Activated CD4-positive, CD25-positive, alpha-beta regulatory T cell treated with anti-CD3 and anti-CD28 coated beads, Interleukin-2, amount 50 U/mL, for 72 hours (primary cell): ENCODE measurements at places on chromosomes 12 and 14.

GRCh38 chr12:5733916-5734315, 211.1 kb downstream of the ANO2 start:
- DNase-seq = no peak

- DNase-seq = no peak
These were observed 32.0 kb downstream of the FAM177A1 start for GRCh38 chr14:35078082-35078481.

DNA sequence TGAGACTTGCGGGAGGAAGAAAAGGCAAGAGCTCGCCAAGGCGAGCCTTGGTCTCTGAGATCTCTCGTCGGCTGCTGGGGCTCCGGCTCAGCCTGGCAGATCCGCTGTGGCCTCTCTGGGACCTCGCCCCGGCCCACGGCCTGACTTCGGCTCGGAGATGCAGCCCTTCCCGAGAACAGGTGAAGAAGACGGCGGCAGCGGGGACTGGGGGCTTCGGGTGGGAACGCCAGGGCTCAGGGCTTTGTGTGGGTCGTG, 6.0 kb upstream of the HOXC9 start:
- DNase-seq = no peak

GRCh38 chr14:103061482-103061976, 4.2 kb upstream of the CDC42BPB start:
- no peak for DNase-seq

DNA sequence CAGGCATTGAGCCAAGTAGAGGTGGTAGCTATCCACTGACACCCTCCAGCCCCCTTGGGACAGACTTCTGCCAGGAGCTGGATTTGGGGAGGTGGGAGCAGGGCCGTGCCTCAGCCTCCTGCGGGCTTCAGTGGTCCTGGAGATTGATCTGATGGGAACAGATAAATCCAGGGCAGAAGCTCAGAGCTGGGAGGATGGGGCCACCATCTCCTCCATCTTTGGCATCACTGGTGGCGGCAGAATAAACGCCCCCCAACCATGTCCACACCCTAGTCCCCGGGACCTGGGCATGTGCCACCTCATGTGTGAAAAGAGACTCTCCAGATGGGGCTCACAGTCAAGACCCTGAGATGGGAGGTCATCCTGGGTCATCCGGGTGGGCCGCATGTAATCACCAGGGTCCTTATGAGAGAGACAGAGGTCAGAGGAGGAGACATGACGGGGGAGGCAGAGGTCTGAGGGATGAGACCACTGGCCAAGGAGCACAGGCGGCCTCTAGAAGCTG, 209.6 kb upstream of the RTL1 start:
- DNase-seq = peak; percentile 8

DNA sequence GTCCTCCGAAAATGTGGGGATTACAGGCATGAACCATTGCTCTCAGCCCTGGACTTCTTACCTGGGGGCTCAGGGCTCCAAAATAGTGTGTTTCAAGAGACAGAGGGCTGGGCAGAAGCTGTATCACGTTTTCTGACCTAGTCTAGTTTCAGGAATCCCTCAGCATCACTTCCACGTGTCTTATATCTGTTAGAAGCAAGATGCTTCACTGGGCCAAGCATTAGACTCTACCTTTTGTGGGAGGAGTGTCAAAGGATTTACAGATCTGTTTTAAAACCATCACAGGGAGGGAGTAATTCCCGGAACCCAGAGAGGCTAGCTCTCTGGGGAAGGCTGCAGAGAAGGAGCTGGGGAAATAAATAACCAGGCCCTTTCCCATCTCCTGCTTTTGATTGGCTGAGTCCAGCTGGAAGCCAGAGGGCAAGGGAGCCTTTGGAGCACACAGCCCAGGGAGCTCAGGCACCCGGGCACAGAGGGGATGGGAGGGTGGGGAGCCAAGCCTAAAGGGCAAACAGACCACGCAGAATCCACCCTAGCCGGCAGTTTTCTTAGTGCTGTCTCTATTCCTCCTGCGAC, 33.3 kb upstream of the ALDH2 start:
- DNase-seq = no peak

DNA sequence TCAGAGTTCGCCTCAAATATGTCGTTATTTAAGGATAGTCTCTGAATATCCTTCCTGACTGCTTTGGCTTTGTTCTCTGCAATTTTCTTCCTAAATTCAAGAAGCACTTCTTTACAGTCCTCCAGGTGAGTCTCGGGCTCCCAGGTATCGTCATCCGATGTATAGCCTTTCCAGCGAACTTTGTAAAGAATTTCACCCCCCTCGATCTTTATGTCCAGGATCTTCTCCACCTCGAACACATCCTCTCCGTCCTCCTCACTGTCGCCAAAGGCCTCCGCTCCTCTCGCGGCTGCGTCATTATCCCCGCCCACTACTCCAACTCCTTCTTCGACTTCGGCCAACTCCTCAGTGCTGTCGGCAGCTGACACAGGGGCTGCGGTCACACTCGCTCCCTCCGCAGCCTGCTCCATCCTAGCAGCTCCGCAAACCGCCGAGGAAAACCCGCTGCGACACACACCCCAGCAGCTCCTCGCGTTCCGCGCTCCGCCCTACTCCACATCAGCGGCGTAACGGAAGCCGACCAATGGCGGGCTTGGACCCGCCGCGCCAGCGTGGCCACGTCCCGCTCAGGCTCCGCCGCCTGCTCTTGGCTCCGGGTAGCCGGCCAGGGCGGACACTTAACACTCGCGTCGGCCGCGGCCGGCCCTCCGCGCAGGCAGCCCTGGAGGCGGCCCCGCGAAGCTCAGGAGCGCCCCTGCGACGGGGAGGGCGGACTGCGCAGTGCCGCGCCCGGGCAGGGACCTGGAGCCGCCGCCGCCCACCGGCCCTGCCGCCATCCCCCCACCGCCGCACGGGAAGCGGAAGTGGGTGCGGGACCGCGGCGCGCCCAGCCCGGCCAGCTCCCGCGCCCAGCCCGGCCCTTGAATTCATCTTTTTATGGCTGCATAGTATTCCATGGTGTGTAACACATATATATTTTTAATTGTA, 4.1 kb downstream of the CD163L1 start:
- peak; percentile 55 for DNase-seq

GRCh38 chr14:54769951-54770863, 132.4 kb downstream of the GCH1 start:
- no peak for DNase-seq

- DNase-seq = no peak
These were observed 546.8 kb downstream of the BCL11B start for GRCh38 chr14:98725191-98725590.

DNA sequence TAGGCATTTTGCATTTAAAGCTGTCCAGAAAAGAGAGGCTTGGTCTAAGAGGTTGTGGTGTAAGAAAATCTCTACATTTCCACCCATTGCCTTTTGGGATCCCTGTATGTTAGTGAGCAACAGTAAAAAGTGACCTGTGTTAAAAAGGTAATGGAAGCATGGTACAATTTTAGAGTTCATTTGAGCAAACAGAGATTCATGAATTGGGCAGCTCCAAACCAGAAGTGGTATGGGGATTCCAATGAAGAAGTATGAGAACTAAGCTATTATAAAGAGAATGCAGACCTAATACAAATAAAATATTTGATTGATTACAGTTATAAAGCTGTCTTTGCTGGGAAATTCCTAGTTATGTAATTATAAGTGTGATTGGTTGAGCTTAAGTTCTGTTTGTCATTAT, 907.0 kb downstream of the DIO2 start:
- DNase-seq = no peak

DNA sequence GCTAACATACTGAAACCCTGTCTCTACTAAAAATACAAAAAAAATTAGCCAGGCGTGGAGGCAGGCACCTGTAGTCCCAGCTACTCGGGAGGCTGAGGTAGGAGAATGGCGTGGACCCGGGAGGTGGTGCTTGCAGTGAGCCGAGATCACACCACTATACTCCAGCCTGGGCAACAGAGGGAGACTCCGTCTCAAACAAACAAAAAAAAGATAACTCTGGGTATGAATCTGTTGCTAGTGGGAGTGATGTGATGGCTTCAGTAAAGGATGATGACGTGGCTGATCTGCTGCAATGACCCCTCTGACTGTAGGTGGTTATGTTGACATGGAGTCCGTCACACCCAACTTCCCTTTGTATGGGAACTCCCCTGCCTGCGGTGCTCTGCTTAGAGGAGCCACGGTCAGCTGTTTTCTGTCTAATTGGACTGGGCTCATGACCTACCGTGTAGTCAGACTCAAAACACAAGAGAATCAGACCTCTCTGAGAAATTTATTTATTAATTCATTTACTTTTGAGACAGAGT, 59.1 kb upstream of the MED13L start:
- no peak for DNase-seq

DNA sequence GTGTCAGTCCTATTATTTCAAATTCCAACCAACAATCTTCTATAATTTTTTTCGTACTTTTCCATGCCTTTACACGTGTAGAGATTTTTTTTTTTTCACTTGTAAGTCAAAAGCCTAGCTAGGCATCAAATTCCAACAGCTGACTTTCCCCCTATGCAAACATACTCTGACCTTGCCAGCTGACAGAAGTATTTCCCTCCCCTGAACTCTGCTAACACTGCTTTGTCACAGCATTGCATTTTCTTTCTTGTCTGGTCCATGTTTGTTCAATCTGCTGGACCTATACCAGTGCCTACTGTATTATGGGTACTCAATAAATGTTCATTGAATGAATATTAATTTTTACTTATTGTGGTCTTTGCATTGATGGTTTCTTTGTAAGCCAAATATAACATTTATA, 435.3 kb upstream of the GARIN6 start:
- no peak for DNase-seq

- no peak for DNase-seq
These were observed 34.4 kb downstream of the ATG14 start for GRCh38 chr14:55377236-55377635.

DNA sequence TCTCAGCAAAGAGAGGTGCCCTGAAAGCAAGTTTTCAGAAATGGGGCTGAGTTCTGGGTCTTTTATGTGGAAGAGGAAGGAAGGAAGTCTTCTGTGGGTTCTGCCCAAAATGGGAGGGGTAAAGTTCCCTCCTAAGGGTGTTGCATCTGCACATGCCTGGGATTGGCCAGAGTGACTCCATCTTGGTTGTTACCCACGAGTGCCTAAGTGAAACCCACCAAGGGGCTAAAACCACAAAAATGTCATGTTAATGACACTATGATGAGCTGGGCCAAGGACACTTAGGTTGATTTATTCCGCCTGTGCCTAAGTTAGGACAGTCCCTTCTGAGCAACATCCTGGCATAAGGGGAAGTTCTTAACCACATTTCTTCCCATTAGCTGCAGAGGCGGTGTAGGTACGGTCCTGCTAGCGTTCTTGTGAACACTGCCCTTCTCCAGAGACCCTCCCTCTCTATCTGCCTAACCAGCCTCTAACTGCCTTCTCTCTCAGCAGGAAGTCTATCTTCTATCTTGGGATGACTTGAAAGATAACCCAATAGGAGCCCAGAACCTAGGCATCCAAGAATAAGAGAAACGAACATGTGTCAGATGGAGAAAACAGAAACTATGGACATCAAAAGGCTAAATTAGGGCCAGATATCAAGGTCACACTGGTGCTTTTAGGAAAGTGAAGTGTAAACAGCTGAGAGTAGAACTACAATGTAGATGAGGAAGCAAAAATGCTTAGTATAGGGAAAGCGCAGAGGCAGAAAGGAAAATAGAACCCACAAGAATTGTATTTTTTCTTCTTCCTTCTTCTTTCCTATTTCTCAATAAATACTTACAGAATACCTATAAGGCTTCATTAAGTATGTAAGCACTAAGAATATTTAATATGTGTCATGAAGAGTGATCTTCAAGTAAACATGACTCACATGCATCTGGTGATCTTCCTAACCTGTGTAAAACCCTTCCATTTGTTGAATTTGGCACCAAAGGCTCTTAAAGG, 104.2 kb upstream of the AMN1 start:
- no peak for DNase-seq

DNA sequence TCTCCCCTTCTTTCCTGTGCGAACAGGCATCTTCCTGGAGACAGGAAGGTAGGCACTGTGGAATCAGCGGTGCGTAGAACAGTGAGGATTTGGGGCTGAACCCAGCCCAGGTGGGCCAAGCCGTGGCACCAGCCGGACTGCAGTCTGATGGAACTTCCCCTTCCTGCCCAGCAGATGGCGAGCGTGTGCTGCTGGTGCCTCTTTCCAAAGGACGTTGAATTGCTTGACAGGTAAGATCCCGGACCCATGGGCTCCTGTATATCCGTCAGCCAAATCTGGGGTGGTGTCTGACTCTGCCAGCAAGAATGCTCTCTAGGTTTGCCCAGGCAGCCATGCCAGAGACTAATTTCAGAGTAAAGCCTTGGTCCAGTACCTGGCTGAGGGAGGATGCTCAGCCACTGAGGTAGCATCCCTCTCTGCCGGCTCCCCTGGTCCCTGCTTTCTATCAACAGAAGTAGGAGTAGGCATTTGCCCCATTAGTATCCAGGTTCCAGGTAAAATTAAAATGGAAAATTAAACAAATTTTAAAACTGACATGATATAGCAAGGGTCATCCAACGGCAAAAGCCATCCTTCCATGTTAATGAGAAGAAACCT, 21.1 kb upstream of the KCNA5 start:
- peak; percentile 47 for DNase-seq

- DNase-seq = no peak
These were observed 1.8 kb downstream of the SMIM41 start for GRCh38 chr12:52081263-52081733.

GRCh38 chr14:55730592-55731310, 150.7 kb downstream of the KTN1 start:
- DNase-seq = no peak

DNA sequence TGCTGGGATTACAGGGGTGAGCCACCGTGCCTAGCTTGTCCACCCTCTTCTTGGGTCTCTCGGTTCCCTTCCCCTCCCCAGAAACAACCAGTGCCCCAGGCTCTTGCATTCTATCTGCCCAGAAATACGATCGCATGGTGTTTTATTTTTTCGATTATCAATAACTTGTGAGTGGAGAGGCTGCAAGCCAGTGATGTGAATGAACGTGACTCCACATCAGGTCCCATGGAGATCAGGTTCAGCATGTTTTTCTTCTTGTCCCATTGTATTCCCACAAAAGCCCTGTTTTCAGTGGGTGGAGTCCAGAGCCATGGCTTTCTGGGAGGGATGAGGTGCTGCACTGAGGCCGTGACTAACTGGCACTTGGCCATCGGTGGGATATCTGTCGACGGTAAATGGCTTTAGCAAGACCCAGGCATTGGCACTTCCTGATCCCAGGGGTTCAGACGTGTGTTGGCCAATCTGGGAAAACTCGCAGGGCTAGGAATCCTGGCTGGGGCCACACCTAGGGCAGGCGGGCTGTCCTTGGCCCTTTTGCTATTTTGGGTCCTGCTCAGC, 12.7 kb upstream of the HNF1A start:
- no peak for DNase-seq

DNA sequence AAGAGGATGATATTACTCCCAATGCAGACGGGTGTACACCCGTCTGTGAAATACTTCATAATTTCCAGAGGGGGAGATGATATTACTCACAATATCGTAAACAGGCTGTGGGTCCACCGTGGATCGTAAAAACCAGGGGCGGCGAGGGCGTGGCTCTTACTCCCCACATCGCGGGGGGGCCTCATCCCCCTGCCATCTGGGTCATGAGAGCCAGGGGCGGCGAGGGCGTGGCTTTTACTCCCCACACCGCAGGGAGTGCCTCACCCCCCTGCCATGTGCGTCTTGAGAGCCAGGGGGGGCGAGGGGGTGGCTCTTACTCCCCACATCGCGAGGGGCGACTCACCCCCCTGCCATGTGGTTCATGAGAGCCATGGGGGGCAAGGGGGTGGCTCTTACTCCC, 86.2 kb upstream of the GNG2 start:
- no peak for DNase-seq
